ENCODE measurements at places on chromosomes 1 and 21.

- no peak for DNase-seq
Measured at GRCh38 chr1:226881515-226882185, 11.2 kb downstream of the PSEN2 start.

DNA sequence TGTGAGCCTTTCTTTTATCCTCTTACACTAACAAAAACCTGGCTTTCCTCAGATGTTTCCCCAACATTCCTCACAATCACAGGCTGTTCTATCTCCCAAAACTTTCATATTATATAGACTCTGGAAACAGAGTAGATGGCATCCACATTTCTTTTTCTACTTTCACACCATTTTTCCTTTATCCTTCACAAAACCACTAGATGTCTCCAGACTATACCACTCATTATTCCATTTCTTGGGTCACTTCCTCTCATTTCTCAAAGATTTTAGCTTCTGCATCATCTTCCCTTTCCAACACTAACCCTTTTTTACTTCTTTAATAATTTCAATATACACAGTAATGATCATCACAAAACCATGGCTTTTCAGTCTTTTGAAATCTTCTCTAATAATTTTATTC is 286.0 kb upstream of the DEPDC1 start:
- no peak for DNase-seq

DNA sequence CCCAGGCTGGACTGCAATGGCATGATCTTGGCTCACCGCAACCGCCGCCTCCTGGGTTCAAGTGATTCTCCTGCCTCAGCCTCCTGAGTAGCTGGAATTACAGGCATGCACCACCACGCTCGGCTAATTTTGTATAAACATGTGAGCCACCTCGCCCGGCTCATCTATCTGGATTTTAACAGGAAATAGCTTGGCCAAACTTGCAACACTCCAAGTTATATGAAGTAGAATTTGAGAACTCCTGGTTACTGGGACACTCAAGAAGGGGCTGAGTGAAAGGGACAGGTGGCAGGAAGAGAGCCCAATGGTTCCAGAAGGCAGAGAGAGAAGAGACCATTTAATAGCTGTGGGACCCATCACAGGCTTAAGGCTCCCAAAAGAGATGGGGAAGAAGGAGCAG is 2.9 kb upstream of the GPX7 start:
- DNase-seq, result no peak

- no peak for DNase-seq
Measured at GRCh38 chr1:119294199-119294598, 74.4 kb upstream of the HAO2 start.

Measured in GM04503 (cell line).